HFFc6 (cell line): ENCODE measurements at places on chromosomes 13 and 19.
A peak's percentile ranks its signal among the peaks of the same experiment; 100 is the strongest.

- H3K27me3 ChIP-seq = peaks cover 6% of the 10 kb centered on the region; the same call in 1 of the 2 replicates
- H3K27ac ChIP-seq = no peak overlapping the region
- no peak overlapping the region for H3K4me3 ChIP-seq
- no peaks in the 10 kb centered on the region for H3K36me3 ChIP-seq
Measured at GRCh38 chr13:78228940-78229339, 310.3 kb upstream of the EDNRB start.

GRCh38 chr13:95771905-95772304 lies 95.0 kb downstream of the DNAJC3 start:
- peaks cover 11% of the 10 kb centered on the region for H3K4me1 ChIP-seq
- H3K27me3 ChIP-seq = peaks cover 3% of the 10 kb centered on the region; the same call in 1 of the 2 replicates
- DNase-seq = no peak
- no peak overlapping the region for H3K4me3 ChIP-seq
- no peak overlapping the region for H3K27ac ChIP-seq

- H3K4me3 ChIP-seq = no peak overlapping the region
- H3K27me3 ChIP-seq = no peaks in the 10 kb centered on the region
- DNase-seq = peak; percentile 5
- H3K36me3 ChIP-seq = no peaks in the 10 kb centered on the region
Measured at GRCh38 chr13:72403396-72404010, 323.9 kb downstream of the MZT1 start.

- H3K4me1 ChIP-seq = peaks cover 11% of the 10 kb centered on the region; the same call in 1 of the 2 replicates
- H3K4me3 ChIP-seq = no peak overlapping the region
- no peak overlapping the region; the same call in 1 of the 2 replicates for H3K27ac ChIP-seq
- H3K36me3 ChIP-seq = no peaks in the 10 kb centered on the region
- DNase-seq = peak; percentile 24
- H3K27me3 ChIP-seq = no peaks in the 10 kb centered on the region
Measured at GRCh38 chr13:72384879-72385278, 342.6 kb downstream of the MZT1 start.
